HFFc6 (cell line): ENCODE measurements at places on chromosomes 7 and 10. TPM values are rescaled to one million over a fixed set of nuclear protein-coding genes. Genes with fewer than 3 reads are reported as not detected.

The CCL26 gene
- 1.8 to 5.1 TPM (median 2.9 TPM) in 3 replicates for total RNA-seq

The COL1A2 gene
- total RNA-seq = 4,043 to 5,936 TPM (median 4,861 TPM) in 3 replicates

DNA sequence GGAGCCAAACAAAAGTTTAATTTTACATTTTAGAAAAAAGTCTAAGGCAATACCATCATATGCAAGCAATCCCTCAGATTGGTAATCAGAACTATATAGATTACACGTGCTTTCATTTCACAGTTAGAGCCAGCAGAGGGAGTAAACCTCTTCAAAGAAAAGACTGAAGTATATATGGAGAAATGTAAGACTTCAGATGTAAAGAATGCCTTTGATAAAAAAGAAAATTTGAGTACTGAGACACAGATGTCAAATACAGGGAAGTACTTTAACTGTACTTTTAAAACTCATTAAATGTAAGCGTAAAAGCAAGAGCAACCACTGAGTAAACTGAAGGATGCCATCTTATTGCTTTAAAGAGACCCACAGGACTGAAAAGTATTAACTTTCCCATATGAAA, 101.4 kb upstream of the FAM133B start:
- H3K27me3 ChIP-seq = no peaks in the 10 kb centered on the region; the same call in 1 of the 2 replicates
- DNase-seq = peak; percentile 52
- peaks cover 49% of the 10 kb centered on the region for H3K36me3 ChIP-seq
- H3K4me3 ChIP-seq = no peak overlapping the region

DNA sequence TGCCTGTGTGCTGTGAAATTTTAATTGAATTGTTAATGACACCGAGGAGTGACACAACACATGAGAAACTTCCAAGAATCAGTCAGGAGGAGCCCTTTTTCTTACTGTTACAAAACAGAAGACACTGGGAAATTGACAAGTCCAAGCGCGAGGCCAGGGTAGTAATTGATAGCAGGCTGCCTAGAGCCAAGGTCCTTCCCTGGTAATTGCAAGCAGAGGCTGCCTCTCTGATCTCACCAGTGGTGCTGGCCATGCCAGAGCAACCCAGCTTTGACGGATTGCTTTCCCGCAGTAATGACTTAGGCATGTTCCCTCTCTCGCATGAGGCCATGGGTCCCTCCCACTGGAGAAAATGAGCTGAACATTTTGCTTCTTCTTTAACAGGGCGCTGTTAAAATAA, 111.5 kb downstream of the LRMDA start:
- H3K27me3 ChIP-seq = peaks cover 8% of the 10 kb centered on the region
- H3K27ac ChIP-seq = no peak overlapping the region
- DNase-seq = no peak
- H3K4me3 ChIP-seq = no peak overlapping the region
- H3K4me1 ChIP-seq = no peaks in the 10 kb centered on the region; the same call in 1 of the 2 replicates
- H3K36me3 ChIP-seq = no peaks in the 10 kb centered on the region

DNA sequence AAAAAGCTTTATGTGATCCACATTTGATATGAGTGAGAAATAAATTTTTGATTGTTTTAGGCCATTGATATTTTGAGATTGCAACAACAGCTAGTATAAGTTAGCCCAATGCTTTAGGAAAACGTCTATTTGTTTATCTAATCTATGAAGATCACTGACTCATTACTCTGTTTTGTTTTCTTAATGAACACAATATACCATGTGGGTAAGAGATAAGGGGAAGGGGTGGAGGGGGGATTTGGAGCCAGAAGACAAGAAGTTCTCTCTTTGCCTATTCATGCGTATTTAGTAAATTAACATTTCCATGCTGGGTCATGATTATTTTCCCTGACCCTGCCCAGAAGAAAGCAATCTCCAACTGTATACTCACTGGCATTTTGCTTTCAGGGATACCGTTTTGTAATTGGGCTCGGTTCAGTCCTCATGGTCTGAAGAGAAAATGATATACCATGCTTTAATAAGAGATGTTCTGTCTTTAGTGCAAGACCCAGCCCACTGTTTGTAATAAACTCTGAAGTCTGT, 359.5 kb upstream of the NPSR1 start:
- DNase-seq = no peak
- H3K27me3 ChIP-seq = no peaks in the 10 kb centered on the region
- H3K4me3 ChIP-seq = no peak overlapping the region
